ENCODE measurements at places on chromosomes 13 and 19.

DNA sequence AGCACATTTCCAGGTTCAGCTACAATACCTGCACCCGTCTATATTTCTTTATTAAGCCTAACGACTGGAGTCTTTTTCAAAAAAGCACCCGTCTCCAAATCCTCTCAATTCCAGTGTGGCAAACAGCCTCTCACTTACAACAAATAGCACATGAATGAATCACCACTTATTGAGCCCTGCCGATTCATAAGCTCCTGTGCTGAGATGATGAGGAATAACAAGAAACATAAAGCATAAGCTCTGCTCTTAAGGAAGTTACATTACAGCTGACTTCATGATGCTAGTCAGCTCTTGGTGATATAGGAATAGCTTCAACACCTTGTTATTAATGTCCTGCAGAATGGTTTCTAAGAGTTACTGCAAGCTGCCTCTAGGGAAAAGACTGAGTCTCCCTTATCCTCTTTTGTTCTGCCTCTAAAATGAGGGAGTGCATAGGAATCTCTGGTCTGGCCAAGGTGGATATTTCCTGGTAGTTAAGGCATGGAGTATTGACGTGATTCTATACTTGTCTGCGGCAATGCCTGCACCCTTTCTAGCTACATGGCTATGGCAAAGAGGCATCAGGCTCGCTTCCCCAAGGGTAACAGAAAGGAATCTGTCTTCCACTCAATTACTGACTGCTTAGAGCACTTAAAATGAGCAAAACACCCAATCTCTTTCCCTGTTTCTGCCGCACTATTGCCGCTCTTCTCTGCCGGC lies 195.7 kb downstream of the KLF12 start:
- no peak for DNase-seq

DNA sequence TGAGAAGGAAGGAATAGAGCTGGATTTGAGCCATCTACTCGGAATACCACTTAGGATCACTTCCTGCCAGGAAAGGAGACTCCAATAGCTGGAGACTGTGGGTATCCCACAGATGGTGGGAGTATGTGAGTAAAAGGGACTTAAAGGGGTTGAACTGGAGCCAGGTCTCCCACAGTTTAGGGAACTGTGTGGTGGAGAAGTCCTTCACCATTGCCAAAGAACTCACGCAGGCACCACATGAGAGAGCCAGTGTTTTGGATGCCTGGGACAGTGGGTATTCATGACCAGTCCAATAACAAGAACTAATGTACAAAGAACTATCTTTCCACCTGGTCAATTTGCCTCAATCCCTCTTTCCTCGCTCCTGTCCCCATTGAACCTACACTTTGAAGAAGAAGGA lies 24.4 kb upstream of the MYCBP2 start:
- DNase-seq = no peak

- no peak for DNase-seq
These were observed 229.0 kb downstream of the KLF5 start for GRCh38 chr13:73287831-73288230.

DNA sequence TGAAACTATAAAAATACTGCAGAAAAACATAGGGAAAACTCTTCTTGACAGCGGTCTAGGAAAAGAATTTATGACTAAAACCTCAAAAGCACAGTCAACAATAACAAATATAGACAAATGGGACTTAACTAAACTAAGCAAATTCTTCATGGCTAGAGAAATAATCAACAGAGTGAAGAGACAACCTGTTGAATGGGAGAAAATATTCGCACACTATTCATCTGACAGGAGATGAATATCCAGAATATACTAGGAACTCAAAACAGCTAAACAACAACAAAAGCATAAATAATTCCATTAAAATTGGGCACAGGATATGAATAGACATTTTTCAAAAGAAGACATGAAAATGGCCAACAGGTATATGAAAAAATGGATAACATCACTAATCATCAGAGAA lies 303.6 kb upstream of the PRR20A start:
- no peak for DNase-seq

DNA sequence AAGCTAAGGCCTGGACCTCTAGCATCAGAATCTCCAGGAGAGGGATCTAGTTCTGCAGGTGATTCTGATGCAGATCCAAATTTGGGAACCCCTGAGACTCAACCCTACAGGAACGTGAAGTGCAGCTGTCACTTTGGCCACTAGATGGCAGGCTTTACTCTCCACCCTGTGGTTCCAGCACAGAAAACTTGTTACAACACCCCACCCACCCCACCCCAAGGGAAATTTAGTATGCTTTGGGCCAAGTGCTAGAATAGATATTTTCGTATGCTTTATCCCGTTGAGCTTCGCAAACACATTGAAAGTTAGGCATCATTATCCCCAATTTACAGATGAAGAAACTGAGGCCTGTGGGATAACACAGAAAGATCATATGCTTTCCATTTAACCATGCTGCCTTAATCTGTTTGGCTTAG lies 232.0 kb downstream of the B3GLCT start:
- peak; percentile 45 for DNase-seq

- no peak for DNase-seq
These were observed 134.7 kb upstream of the GPR12 start for GRCh38 chr13:26895081-26895807.

DNA sequence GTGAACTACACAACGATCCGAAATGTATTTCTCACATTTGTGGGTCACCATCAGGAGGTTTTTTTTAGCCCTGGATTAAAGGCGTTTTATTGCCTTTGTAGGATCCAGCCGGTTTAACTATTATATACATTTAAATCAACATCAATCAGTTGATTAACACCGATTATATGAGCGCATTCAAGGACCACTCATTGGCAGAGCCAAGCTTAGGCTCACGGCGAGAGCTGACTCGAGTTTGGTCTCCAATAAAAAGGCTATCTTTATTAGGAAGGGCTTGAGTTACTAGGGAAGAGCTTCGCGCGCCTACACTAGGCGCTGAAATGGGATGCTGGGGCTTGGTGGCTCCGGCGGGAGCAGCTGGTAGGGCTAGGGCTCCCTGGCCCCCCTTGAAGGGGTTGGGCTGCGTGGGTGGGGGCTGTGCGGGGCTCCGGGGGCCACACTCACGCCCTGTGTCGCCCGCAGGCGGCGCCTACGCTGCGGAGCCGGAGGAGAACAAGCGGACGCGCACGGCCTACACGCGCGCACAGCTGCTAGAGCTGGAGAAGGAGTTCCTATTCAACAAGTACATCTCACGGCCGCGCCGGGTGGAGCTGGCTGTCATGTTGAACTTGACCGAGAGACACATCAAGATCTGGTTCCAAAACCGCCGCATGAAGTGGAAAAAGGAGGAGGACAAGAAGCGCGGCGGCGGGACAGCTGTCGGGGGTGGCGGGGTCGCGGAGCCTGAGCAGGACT lies 4.2 kb downstream of the PDX1 start:
- DNase-seq = no peak

DNA sequence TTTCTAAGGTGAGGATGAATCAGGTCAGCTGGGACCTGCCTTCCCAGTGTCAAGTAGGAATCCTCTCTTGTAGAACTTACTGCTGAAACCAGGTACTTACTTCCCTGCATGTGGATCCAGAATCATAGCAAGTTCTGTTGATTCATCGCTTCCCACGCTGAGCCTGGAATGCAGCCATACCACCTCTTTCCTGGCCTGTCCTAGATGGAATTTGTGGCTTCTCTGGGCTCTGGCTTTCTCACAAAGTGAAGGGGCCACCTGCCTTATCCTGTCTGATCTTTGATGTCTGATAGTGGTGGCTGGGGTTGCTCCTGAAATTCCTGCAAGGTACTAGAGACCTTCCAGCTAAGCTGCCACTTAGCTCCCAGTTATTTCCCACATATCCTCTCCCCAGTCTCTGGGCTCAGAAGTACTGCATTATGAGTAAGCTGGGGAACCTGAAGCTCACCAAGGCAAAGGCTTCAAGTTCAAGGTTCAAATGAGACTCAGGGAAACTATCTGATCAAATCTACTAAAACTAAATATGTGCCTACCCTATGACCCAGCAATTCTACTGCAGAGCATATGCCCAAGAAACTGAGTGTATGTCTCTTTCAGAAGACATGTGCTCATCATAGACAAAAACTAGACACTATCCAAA lies 103.5 kb downstream of the SUCLA2 start:
- DNase-seq = no peak

DNA sequence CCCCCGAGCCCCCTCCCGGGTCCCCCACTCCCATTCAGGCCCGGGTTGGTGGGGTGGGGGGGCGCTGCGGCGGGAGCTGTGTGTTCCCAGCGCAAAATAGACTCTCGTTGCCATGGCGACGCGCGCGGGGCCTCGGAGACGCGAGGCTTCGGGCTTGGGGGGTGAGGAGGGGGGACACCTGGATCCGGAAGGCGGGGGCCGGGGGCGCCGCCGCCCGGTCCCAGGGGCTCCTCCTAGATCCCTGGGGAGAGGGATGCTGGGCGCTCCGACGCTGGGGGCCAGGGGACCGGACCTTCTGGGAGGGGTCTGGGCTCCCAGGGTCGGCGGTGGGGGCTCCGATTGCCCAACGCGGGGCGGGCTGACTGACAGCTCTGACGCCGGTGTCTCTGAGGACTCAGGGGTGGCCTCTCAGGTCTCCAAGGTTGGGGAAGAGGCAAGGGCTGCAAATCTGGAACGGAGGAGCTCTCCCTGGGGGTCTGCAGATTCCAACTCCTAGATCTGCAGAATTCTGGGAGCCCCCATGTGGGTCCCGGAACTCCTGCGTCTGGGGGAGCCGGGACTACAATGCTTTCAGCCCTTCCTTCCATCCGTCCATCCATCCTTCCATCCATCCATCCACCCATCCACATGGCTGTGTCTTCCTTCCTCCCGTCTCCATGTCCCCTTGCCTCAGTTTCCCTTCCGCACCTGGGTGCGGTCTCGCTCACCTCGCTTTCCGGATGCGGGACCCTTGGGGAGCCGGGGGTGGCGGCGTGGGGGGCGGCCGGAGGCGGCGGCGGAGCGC lies 9.1 kb upstream of the SHISA7 start:
- DNase-seq = no peak

DNA sequence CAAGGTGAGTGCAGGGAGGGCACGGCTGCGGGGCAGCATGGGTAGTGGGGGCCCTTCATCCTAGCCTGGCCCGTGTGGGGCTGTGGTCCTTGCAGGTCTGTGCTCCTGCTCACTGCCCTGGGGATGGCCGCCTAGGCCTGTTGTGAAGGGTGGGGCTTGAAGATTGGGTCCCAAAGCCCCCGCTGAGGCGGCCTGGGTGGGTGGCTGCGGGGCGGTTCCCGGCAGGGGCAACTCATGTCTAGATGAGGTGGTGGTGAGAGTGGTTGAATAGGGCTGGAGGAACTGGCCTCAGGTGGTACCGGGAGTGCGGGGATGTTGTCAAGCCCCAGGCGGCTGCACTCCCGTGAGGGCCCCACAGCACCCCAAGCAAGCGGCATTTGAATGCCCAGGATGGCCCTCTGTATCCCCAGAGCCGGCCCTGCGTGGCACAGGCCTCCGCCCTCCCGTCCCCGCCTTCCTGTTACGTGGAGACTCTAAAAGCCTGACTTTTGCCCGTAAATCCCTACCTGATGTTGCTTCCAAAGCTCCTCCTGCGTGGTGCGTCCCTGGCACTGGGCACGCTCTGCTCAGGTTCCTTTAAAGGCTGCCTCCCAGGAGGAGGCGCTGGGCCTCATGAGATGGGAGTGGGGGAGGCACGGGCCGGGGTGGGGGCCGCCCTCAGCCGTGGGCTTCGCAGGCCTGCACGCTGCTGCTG lies 15.0 kb downstream of the SPPL2B start:
- no peak for DNase-seq

DNA sequence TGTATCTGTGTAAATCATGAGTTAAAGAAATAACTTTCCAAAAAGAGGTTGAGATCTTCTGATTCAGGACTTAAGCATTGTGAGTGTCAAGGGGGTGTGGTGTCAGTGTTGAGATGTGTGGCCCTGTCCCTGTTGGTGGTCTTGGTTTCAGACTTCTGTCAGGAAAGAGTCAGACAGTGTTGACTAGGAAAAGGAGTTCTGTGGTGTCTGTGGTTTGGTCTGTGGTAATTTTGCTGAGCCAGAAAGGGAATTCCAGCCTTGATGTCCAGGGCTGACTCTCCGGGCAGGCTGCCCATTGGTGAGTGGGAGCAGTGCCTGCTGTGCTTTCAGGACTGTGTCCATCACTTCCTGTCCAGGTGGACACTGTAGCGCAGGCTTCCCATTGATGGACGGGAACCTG lies 39.8 kb upstream of the IGFL4 start:
- DNase-seq = peak; percentile 28

DNA sequence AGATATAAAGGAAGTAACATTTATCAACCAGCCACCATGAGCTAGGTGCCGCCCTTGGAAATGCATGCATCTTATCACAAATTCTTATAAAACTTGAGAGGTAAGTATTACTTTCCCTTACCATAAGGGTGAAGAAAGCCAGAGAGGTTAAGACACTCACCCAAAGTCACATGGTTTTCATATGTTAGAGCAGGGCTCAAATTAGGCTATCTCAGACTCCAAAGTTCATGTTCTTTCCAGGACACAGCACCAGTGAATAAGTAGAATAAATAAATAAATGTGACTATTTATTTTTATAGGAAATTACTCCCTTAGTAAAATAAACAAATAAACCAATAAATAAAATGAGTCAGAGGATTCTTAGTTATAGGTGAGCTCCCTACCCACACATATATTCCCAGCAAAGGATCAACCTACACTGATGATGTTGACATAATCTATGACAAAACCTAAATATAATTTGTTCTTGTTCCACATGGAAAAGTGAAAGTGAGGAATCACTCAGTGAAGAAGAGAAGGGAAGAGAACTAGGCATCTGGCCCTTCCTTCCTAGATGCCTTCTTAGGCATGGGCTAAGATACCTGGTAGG lies 27.2 kb downstream of the SPRY2 start:
- DNase-seq = no peak

DNA sequence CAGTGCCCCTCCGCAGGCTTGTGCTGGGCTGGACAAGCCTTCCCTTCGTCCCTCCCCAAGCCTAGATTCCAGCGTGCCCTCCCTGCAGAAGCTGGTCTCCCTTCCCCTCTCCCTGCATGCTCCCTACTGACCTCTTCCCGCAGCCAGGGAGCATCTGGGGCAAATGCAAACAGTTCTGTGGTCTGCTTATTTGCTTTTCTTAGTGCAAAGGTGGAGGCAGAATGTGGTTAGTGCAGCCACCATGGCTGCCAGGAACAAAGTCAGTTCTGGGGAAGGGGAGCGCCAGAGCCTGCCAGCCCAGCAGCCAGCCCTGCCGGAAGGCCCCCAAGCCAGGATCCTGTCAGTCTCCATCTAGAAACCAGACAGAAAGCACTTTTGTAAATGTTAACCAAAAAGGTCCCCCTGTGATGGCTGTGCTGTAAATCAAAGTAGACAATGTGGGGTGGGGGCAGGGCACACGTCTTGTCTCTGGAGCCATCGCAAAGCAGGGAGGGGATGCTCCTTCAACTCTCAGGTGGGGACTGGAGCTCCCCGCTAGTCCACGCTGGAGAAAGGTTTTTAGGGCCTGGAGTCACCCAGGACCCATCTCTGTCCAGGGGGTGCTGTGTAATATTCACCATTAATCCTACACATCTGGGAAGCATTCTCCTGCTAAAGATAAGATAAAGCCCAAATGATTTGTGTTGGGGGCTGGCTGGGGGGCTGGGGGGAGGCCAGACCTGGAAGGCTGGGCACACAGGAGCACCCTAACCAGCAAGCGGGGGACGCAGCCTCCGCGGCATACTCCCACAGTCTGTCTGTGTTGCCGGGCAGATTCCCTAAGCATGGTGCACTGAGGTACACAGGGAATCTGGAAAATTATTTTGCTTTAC lies 30.9 kb downstream of the SERP2 start:
- DNase-seq = no peak

All from Calu3 (cell line).